NCI-H524 treated with DMSO at 0.1 percent for 48 hours (cell line): ENCODE measurements at places on chromosomes 6 and 20.

- no peak for DNase-seq
Observed at GRCh38 chr6:34981366-34981765, 92.3 kb downstream of the ANKS1A start.

- no peak for DNase-seq
Observed at GRCh38 chr6:32112431-32112980, 3.4 kb upstream of the TNXB start.

DNA sequence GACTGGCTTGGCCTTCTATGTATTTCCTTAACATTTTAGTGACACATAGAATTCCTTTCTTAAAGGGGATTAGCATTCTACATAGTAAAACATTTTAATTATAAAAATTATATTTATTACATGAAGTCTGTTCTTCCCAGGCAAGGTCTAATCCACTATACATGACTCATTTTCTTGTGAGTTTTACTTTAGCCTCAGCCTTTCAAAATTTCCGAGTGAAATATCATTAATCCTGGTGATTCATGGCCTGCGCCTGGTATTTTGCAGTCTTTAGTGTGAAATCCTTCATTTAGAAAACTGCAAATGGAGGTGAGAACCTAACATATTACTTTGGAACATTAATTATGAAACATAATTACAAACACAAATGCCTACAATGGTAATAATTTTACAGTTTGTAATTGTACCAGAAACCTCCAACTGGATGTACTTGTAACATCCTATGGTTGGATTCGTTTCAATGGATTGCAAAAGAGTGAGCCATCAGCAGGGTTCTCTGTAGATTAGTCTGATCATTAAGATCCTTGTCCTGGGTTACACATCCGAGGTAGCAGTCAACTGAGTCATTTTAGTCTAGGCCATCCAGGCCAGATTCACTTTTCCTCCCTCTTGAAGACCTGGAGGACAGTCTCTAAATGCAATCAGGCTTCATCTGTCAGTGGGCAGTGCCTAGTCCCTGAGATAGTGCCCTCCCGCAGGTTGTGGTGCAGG is 272.0 kb downstream of the PACRG start:
- DNase-seq: no peak

DNA sequence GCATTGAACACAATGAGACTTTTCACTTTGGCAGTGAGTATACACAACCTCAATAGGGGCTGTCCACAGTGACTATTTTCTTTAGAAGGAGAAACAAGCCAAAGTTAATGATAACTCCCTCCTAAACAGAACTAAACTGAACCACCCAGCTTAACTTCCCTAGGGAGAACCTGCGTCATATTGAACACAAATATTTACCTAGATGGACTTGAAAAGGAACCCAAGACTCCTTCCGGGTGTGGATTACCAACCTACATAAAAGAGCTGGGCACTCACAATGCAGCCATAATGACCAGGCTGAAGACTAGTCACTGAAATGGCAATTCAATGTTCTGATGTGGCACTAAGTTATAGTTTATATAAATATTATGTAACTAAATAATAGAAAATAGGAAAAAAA is 160.6 kb downstream of the IBTK start:
- no peak for DNase-seq

DNA sequence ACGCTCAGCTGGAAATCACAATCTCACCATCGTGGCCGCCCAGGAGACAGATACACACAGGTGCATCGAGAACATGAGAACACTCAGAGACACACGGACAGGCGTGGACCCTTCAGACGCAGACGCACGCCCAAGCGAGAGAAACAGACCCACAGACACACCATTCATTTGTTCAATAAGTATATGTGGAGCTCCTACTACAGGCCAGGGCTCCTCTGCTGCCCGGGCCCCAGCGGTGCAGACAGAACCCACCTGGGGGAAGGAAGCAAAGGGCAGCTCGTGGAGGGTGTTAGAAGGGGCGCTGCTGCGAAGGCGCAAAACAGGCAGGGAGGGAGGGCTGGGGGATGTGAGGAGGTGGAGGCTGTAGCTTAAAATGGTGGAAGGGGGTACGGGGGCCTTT is 39.2 kb downstream of the SRC start:
- no peak for DNase-seq

- DNase-seq: no peak
Observed at GRCh38 chr6:125640441-125641150, 108.8 kb upstream of the HEY2 start.

DNA sequence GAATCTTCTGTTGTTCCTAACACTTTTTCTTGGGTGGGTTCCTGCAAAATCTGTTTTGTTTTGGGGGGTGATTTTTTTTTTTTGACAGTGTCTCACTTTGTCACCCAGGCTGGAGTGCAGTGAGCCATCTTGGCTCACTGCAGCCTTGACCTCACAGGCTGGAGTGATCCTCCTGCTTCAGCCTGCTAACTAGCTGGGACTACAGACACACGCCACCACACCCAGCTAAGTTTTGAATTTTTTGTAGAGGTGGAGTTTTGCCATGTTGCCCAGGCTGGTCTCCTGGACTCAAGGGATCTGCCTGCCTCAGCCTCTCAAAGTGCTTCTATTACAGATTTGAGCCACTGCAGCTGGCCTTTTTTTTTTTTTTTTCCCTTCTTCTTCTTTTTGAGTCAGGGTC is 60.5 kb upstream of the SNAP91 start:
- DNase-seq: no peak

- no peak for DNase-seq
Observed at GRCh38 chr6:131054392-131055250, 8.4 kb downstream of the EPB41L2 start.

DNA sequence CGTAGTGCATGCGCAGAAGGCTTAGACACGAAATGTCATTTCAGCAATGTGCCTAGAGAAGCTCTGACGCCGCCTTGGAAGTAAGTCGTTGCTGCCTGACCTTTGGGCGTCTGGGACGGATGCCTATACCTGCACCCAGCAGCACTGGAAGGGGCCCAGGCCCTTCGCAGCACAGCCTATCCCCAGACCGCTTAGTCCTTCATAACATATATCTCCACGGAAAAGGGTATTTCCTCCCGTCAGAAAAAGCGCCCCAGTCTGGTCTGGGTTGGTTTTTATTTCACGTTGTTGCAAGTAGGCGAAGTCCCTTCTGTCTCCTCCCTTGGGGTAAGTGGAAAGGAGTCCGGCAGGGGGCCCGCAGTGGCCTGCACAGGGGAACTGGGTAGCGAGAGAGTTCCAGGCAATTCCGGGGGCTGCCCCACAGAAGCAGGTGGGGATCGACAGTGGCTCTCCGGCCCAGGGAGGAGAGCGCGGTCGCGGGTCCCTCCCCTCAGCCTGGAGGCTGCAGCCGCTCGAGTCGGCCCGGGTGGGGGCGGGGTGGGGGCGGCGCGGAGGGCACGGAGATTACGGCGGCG is 559 bp upstream of the EYA4 start:
- DNase-seq: no peak

DNA sequence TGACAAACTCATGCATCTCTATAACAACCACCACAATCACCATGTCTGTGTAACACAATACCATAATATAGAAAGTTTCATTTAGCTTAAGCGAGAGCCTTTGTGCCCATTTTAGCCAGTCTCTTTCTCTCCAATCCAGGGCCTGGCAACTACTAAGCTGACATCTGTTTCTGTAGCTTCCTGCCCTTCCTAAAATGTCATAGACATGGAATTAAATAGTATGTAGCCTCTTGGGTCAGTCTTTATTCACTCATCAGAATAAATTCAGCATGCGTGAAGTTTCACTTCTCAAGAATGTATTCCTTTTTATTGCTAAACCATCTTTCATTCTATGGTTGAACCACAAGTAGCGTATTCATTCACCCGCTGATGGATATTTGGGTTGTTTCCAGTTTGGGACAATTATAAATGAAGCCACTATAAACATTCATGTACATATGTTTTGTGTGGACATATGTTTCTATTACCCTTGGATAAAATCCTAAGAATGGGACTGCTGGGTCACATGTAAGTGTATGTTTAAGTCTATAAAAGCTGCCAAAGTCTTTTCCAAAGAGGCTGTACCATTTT is 1.7 kb upstream of the TREM2 start:
- DNase-seq: no peak

DNA sequence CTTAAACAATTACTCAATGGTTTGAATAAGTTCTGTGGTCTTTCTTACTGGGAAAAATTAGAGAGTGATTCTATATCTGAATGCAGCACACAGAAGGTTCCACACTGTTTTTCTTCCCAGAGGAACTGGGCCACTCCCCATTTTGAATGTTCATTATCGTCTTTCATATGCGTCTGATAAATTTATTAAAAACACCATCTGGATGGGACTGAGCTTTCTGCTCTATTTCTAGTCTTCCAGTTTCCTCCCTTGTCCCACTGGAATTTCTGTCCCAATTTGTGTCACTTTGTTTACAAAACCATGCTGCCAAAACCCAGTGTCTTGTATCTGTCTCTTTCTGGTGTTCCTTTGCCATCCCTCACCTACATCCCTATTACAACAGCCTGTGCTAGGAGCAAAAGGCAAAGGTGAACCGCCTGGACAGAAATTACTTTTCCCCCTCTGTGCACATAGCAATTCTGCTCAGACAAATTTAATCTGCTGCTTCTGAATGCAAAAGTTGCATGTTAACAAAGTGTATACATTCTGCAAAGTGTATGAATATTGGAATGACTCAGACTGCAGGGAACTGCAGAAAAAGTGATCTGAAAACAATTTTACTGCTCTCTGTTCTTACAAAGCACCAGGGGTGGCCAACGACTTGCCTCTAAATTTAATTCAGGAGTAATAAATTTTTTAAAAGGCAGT is 333.6 kb downstream of the BTBD9 start:
- DNase-seq: no peak

DNA sequence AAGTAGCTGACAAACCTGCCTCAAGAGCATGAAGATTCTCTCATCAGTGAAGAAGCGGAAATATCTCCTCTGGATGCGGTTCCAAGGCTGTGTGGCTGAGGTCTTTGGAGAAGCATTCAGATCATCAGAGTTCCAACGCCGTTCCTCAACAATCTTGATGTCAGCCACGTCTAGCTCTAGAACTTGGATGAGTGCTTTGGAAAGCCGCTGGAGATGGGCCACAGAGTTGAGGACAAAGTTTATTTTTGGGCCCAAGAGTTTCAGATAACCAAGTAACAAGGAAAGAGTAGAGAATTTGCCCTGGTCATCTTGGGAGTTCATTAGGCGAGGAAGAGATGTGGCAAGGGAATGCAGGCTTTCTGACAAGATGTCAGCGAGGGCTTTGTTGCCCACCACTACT is 20.9 kb downstream of the TTI1 start:
- no peak for DNase-seq

GRCh38 chr6:5937169-5937909 is 69.4 kb downstream of the NRN1 start:
- no peak for DNase-seq
